ENCODE measurements at places on chromosomes 13 and 19.

DNA sequence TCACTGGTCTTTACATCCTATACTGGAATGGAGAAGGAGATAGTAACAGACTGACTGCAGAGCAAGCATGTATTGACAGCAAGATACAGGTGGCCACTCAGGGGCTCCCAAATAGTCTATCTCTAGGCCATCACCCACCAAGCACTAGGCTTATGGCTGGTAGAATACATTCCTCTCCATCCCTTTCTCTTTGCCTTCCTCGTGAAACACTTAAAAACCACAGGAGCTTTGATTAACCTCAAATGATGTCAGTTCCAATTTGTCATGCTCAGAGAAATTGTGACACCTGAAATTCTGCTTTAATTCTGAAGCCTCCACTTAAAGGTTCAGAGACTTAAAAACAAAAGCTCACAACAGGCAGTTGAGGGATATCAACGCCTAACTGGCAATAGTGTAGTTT, 17.2 kb downstream of the ENOX1 start:
- no peak for DNase-seq

DNA sequence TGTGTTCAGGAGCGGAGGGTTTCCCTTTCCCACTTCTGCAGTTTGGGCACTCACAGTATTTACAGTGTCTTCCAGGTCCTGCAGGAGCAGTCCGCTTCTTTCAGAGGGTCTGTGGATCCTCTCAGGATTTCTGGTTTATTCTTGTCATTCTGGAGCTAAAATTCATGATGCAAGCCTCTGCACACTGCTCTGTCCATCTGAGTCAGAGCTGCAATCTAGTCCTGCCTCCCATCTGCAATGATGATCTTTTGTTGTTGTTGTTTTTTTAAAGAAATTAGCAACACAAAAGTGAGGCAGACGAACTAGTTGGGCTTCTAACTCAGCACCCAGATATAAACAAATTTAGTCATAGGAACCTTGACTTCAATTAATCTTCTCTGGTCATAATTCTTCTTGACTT, 86.5 kb downstream of the DLEU7 start:
- no peak for DNase-seq

GRCh38 chr19:7858109-7858770, 15.9 kb downstream of the PRR36 start:
- no peak for DNase-seq

DNA sequence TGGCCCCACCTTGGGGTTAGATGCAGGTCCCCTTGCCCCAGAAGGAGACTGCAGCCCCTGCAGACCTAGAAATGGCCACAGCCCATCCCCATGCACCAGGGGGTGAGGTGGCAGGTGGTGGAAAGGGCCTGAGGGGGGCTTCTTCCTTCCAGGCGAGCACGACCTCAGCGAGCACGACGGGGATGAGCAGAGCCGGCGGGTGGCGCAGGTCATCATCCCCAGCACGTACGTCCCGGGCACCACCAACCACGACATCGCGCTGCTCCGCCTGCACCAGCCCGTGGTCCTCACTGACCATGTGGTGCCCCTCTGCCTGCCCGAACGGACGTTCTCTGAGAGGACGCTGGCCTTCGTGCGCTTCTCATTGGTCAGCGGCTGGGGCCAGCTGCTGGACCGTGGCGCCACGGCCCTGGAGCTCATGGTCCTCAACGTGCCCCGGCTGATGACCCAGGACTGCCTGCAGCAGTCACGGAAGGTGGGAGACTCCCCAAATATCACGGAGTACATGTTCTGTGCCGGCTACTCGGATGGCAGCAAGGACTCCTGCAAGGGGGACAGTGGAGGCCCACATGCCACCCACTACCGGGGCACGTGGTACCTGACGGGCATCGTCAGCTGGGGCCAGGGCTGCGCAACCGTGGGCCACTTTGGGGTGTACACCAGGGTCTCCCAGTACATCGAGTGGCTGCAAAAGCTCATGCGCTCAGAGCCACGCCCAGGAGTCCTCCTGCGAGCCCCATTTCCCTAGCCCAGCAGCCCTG, 4.2 kb upstream of the F10 start:
- DNase-seq = no peak

DNA sequence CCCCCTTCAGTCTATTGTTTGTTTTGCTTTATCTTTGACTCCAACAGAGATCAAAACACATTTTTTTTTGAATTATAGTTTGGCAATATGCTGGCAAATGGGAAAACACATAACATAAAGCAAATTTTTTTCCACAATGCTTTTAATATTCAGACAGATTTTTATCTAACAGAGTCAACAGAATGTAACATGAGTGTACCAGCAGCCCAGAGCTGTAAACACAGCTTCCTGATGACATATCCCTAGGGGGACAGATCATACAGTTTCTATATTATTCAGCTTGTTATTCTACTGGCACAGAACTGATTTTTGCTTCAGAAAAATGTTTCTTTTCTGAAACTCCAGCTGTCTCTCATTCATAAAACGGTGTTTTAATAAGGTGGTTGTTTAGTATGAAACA, 168.8 kb downstream of the OLFM4 start:
- no peak for DNase-seq

DNA sequence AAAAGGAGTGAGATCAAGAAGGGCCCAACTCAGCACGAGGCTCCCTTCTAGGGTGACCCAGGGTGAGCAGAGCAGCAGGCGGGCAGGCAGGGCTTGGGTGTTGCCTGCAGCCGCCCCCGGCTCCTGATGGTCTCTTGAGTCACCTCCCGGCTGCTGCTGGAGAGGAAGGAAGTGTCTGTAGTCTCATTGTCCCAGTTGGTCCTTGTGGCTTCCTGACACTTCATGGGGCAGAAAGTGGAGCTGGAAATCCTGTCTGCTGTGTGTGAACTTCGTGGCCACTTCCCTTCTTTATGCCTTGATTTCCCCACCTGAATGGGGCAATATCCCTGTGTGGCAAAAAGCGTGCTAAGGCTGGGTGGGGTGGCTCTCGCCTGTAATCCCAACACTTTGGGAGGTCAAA, 2.5 kb downstream of the MAP1S start:
- no peak for DNase-seq
